ENCODE measurements at places on chromosomes 6 and 20. TPM values are rescaled to one million over a fixed set of nuclear protein-coding genes. Genes with fewer than 3 reads are reported as not detected.

- no peak for DNase-seq
- no peaks in the 10 kb centered on the region for H3K27me3 ChIP-seq
- H3K4me1 ChIP-seq = no peaks in the 10 kb centered on the region
- H3K27ac ChIP-seq = no peak overlapping the region
Observed at GRCh38 chr6:17206566-17207072, 74.5 kb upstream of the RBM24 start.

GRCh38 chr20:10716855-10717254 is 43.1 kb upstream of the JAG1 start:
- no peak overlapping the region for H3K4me3 ChIP-seq
- peaks cover 9% of the 10 kb centered on the region for H3K27me3 ChIP-seq
- no peaks in the 10 kb centered on the region for H3K36me3 ChIP-seq
- DNase-seq = no peak
- H3K4me1 ChIP-seq = no peaks in the 10 kb centered on the region

DNA sequence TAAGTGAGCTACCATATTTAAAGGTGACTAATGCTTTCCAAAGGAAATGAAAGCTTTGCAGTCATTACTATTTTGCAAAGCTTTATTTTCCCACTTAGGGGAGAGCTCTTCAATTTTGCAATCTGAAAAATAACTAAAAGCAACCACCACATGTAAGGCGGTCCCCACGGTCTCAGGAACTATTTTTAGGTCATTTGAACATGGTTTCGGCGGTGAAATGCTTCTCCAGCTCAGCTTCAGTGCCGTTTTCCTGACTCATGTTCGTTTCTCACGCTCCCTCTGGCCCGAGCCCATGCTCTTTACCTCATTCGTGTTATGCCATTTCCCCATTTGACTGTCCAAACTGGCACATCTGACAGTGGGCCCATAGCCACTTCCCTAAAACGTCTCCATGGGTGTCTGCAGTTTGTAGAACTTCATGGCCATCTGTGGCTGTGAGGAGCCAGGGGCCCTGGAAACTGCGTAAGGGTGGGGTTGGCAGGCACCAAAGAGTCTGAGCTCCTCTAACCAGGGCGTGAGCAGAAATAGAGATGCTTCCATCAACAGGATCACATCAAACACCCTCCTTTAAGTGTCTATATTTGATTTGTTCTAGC is 46.5 kb downstream of the ADTRP start:
- H3K27ac ChIP-seq = peak overlapping the region; percentile 13
- peak; percentile 53 for DNase-seq
- H3K4me1 ChIP-seq = peaks cover 53% of the 10 kb centered on the region
- peaks cover 2% of the 10 kb centered on the region for H3K27me3 ChIP-seq
- H3K36me3 ChIP-seq = no peaks in the 10 kb centered on the region

DNA sequence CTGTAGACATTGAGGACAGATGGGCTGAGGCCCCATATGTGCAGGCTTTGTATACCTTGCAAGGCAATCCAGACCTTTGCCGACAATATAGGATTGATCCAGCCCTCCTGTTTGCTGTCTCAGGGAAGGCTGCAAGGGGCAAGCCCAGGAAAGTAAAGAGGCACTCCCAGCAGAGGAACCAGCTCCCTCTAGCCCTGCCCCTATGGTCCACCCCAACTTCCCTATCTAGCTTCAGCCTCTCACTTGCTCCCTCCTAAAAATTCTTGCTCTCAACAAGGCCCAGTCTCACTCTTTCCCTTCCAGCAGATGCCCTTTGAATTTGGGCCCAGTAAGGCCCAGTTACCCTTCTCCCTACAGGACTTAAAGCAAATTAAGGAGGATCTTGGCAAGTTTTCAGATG is 92.6 kb downstream of the JARID2 start:
- H3K36me3 ChIP-seq = peaks cover 22% of the 10 kb centered on the region
- no peak overlapping the region for H3K4me3 ChIP-seq
- no peak for DNase-seq
- peaks cover 76% of the 10 kb centered on the region for H3K4me1 ChIP-seq

DNA sequence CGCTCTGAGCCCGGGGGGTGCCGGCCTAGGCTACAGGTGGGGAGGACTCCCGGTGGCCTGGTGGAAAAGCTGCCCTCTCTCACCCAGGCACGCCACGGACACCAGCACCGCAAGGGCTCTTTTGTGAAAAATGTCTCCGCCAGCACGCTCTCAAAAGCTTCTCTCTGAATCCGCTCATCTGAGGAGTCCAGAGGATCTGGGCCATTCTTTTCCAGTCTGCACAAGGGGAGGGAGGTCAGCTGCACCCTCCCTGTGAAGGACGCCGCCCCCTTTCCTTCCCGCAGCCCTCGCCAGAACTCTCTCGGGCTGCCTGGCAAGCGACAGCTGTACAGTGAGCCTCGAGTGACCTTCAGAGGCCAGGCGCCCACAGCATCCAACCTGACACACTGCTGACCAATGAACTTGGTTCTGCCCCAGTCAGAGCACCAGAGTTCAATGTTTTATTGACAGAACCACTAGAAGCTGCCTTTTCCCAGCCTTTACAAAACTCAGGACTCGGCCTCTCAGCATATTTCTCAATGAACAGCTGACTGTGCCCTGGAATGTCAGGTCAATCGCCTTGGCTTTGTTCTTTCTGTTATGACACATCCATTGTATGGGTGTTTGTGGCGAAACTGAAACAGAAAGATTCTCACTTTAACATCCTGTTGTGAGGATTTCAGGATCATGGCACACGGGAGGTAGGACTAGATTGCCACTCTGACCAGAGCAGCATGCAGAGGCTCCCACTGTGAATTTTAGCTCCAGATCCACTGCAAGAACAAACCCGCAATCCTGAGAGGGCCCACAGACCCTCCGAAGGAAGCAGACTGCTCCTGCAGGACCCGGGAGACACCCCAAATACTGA is 26.7 kb downstream of the SERPINB9 start:
- peak overlapping the region; percentile 86 for H3K27ac ChIP-seq
- peak; percentile 35 for DNase-seq
- peak overlapping the region; percentile 74 for H3K4me3 ChIP-seq
- peaks cover 72% of the 10 kb centered on the region for H3K4me1 ChIP-seq
- no peaks in the 10 kb centered on the region for H3K27me3 ChIP-seq

Gene OR2J3
- total RNA-seq = not detected

Gene PRR18
- total RNA-seq = not detected

Gene CPNE5
- 1.4 TPM for total RNA-seq

Gene MTFR2
- 27.9 TPM for total RNA-seq

Gene SLC2A10
- not detected for total RNA-seq
